Gastrocnemius medialis (tissue), 4 donors: ENCODE measurements at places on chromosomes 2 and 18. TPM values are rescaled to one million over a fixed set of nuclear protein-coding genes. Genes with fewer than 3 reads are reported as not detected.

DNA sequence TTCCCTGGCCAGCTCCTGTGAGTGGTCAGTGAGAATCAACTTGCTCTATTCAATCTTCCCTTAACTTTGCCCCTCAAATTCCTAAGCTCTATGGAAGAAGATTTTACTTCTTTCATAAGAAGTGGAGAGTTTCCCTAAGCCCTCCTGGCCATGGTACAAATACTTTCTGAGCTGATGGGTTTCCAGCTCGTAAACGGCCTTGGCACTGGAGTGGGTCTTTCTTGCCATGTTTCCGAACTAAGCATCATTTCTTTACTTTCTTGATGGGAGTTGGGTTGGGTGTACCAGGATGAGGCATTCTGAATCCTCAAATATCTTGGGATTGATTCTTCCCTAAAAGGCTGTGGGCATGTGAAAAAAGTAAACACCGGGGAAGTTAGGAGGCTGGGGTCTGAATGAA, 72.5 kb downstream of the ACKR3 start:
- no peak for DNase-seq

GRCh38 chr2:191728750-191729624, 51.1 kb downstream of the NABP1 start:
- no peak for DNase-seq

DNA sequence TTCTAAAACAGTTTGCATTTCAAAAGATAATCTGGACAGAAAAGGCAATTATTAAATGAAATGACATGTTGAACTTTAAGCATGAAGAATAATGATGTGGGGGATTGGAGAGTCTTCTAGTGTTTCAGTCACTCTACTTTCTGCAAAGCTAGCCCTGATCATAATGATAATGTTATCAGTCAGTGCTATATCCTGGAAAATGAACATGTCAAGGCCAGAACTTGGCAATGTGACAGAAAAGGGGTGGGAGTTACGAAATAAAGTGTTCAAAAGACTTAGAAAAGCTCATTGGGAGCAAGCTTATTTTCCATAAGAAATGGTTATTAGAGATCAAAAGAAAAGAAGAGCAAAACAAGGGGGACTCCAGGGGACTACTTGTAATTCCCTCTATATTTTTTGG, 288.5 kb upstream of the SLC8A1 start:
- DNase-seq, result no peak

DNA sequence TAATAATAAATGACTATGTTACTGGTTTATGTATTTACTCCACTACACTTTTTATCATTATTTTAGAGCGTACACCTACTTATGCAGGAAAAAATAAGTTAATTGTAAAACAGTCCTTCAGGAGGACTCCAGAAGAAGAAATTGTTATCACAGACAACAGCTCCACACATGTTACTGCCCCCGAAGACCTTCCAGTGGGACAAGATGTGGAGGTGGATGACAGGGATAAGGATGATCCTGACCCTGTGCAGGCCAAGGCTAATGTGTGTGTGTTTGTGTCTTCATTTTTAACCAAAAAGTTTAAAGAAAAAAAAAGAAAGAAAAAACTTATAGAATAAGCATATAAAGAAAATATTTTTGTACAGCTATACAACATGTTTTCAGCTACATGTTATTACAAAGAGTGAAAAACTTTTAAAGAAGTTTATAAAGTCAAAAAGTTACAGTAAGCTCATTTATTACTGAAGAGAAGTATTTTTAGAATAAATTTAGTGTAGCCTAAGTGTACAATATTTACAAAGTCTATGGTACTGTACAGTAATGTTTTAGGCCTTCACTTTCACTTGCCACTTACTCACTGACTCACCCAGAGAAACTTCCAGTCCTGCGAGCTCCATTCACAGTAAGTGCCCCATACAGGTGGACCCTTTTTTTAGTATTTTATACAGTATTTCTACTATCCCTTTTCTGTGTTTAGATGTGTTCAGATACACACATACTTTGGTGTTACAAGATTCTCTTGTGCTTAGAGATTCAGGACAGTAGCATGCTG, 7.5 kb downstream of the TGFBRAP1 start:
- no peak for DNase-seq

ZC3H6 gene
- total RNA-seq, result 6.3 TPM
